ENCODE measurements at places on chromosomes 4 and X.

GRCh38 chr4:115655626-115656025 is 542.2 kb upstream of the NDST4 start:
- DNase-seq = no peak

GRCh38 chrX:80223982-80224579 is 196.2 kb upstream of the TENT5D start:
- no peak for DNase-seq

- DNase-seq = no peak
Measured at GRCh38 chrX:12999422-12999821, 24.5 kb downstream of the TMSB4X start.

GRCh38 chrX:1358793-1359476 is 22.4 kb downstream of the IL3RA start:
- DNase-seq = no peak

GRCh38 chr4:118398226-118399090 is 45.7 kb upstream of the PRSS12 start:
- no peak for DNase-seq

- no peak for DNase-seq
Measured at GRCh38 chr4:165203541-165204461, 3.6 kb upstream of the KLHL2 start.

DNA sequence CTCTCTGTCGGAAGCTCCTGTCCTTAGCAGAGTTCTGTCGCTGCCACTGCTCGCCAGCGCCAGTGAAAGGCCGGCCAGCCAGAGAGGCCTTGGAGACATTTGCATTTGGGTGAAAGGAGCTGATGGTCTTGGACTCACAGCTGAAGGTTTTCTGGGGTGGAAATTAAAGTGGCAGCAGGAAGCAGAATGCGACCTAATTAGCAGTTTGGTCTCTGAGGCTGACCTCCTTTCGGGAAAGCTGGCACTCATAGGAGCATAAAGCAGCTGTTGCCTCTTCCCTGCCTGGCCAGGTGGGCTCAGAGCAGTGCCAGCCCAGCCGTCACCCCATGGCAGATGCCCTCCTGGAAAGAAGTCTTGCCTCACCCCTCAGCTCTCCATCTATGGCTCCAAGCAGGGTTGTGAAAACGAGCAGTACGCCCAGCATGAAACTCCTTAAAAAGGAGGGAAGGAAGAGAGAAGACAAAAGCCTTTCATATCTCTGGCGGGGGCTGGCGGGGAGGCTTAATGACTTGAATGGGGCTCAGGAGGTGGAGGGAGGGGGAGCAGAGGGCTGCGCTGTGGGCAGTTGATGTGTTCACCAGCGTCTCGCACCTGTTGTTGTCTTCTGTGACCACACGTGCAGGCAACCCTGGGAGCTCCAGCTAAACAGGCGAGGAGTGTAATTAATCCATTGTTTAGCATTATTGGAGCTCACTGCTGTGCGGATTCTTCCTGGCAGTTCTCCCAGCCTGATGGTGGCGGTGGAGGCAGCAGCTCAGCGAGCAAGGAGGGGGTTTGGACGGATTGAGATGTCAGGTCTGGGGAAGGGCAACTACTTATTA is 264.0 kb downstream of the MID1IP1 start:
- DNase-seq = no peak

DNA sequence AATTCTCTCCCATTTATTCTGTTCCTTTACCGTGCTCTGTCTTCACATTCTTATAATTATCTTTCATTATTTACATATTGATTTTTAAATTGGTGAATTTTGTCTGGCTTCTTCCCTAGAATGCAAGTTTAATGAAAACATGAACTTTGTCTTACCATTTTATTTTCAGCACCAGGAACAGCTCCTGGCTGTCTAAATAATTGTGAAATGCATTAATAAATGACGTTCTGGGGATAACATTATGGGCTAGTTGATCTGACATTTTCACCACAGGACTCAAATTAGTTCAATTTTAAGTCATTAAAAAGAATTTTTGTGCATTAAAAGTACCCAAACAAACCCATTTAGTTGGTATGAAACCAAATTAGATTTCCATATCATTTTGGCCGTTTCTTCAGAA is 97.5 kb downstream of the KCTD8 start:
- DNase-seq = no peak

GRCh38 chr4:23224684-23225420 is 532.1 kb downstream of the GBA3 start:
- no peak for DNase-seq

DNA sequence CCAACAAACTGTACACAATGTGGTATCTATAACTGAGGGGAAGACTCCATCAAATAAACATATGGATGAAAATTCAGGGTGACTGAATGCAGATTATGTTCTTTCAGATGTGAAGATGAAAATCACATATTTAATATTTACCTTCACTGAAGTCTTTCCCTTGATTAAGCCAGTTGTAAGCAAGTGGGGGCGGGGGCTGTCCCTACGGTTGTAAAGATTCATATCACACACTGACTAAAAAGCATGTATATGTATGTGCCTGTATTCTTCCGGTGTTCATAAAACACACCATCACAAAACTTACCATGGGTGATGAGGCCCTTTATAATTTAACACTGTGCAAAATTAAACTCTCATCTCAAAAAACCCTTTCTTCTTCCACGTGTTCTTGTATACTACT is 1.3 kb downstream of the TAB3 start:
- no peak for DNase-seq

DNA sequence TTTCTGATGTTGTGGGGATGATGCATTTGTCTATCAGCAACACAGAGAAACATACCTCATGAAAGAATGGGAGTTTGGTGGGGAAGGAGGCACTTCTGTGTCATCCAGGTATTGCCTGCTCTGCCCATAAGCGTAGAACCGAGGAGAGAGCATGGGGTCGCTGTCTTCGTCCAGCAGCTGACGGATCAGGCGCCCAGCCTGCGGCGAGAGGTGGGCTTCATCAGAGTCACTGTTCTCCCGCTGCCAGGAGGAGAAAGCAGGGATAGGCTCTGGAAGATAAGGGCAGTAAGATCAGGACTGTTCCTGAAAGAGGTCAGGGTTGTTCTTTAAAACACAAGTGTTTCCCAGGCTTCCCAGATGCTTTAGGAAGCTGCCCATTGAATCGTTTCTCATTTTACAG is 52.7 kb upstream of the NAP1L5 start:
- DNase-seq = no peak

GRCh38 chr4:72582853-72583252 is 13.8 kb upstream of the ADAMTS3 start:
- no peak for DNase-seq

DNA sequence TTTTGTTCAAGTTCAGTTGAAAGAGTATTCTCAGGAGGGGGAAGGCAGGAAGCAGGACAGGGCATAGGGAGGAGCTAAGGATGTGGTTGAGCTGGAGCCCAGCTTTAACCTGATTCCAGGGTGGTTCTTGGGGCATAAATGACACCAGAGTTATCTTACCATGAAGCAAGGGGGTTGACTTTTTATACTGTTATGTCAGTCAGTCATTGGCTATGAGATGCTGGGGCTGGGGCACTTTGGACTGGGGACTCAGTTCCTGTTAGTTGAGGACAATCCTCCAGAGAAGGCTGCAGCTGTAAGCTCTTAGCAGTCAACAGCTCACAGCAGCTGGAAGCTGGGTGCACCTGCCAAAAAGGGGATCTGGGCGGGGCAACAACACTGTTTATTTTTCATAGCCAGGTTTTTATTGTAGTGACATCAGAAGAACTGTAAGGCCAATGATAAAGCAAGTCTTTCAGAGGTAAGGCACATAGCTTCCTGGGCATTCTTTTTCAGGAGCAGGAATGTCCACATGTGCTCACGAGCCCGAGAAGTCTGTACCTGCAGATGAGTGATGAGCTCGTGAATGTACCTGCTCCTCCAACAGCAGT is 78.5 kb downstream of the MID1IP1 start:
- no peak for DNase-seq

DNA sequence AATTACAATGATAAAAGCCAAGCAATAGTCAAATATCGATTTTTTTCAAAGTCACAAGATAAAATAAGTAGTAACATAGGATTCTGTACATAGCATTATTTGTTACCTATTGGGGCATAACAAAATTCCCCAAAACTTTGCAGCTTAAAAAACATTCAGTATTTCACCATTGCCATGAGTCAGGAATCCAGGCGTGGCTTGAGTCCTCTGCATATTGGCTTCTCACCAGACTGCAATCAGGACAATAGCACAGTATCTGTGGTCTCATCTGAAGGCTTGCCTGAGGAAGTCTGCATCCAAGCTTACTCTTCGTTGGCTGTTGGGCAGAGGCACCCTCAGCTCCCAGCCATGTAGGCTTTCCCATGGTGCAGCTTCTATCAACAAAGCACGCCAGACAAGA is 6.2 kb upstream of the CTBP1 start:
- DNase-seq = no peak

GRCh38 chrX:71910643-71910985 is at the start of gene NHSL2:
Gene NHSL2 (plus strand): TSS chrX:71910845.
- DNase-seq = peak; percentile 1

DNA sequence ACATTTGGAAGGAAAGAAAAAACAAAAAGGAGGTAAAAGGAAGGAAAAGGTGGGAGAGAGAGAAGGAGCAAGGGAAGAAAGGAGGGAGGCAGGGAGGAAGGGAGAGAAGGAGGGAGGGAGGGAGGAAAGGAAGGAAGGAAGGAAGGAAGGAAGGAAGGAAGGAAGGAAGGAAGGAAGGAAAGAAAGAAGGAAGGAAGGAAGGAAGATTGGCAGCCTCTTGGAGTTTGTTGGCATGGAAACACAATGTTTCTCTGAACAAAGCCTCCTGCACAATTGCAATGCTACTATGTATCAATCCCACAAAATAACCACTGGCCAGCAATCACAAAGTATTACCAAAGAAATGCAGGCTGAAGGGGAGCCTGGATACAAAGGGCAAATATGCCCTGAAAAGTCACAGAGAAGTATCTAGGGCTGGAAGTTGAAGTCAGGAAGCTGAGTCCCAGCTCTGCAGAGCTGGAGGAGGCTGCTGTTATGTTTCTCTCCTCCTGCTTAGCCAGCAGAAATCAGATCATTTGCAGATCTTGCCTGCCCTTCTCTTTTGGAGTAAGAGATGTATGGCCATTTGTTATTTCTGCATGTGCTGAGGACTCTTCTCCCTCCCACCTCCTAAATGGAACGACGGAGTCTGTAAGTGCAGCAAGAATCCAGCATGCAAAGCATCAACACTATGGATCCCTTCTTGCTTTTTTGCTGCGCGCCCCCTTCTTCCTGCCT is 195.9 kb upstream of the LDB2 start:
- no peak for DNase-seq

- DNase-seq = no peak
Measured at GRCh38 chrX:153869473-153870287, 16.3 kb downstream of the L1CAM start.

DNA sequence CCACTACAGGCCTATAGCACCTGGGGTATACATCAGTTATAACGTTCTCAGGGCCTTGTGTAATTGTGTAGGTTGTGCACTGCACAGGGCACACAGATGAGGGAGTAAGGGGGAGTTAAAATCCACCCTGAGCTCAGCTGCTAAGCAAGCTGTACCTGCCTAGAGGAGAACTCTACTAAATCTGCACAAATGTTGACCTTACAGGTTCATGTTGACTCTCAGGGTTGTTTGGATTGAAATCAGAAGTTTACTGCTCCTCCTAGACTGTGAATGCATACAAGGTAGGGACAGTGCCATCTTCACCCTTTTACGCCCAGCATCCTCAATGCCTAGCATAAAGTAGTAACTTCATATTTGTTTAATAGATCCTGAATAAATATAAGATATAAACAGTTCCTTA is 89.8 kb downstream of the SMARCA1 start:
- DNase-seq = no peak

DNA sequence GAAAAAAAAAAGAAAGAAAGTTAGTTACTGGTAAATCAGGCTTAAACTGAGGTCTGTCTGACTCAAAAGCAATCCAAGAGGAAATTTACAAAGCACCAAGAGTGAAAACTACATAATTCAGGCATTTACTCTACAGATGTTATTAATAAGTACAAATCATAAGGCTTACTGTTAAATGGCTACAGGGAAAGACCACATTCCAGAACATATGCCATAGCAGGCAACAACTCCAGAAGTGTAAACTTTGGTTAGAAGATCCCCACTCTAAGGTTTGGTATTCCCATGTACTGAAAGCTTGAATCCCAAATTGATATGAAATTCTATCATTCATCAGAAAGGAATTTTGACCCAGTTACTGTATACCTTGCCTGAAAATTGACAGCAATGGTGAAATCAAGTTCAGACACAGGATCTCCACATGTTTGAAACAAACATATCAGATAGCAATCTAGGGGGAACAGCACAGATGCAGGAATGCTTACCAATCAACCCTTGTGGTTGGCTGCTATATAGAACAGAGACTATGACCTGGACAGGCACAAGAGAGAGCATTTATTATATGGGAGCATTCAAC is 6.6 kb downstream of the USP26 start:
- DNase-seq = no peak

GRCh38 chr4:71689822-71690221 is 94.1 kb downstream of the GC start:
- no peak for DNase-seq

- no peak for DNase-seq
Measured at GRCh38 chrX:17689971-17690409, 47.3 kb upstream of the SCML1 start.

GRCh38 chrX:11401966-11402365 is 108.8 kb downstream of the AMELX start:
- no peak for DNase-seq

DNA sequence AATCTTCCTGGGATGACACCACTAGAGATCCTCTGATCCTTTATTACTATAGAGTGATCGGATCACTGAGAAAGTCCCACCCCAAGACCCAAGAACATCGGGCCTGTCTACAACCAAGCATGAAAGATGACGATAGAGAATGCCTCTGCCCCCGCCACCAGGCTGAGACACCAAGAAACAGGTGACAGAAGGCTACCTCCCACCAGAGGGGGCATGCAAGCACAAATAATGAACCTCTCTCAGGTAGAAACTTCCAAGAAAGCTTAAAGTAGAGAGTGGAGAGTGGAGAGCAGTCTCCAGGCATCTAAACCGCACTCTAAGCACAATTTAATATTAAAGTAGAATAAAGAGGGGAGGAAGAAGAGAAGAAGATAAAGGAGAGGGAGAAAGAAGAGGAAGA is 402.6 kb downstream of the INPP4B start:
- DNase-seq = no peak

GRCh38 chr4:47642985-47643760 is 158.1 kb downstream of the ATP10D start:
- DNase-seq = no peak

- no peak for DNase-seq
Measured at GRCh38 chrX:70916754-70917153, 8.2 kb upstream of the TEX11 start.
